Activated naive CD8-positive, alpha-beta T cell treated with anti-CD3 and anti-CD28 coated beads, Interleukin-2, amount 50 U/mL, for 16 hours (primary cell): ENCODE measurements at places on chromosomes 11 and 22.
A peak's percentile ranks its signal among the peaks of the same experiment; 100 is the strongest.

DNA sequence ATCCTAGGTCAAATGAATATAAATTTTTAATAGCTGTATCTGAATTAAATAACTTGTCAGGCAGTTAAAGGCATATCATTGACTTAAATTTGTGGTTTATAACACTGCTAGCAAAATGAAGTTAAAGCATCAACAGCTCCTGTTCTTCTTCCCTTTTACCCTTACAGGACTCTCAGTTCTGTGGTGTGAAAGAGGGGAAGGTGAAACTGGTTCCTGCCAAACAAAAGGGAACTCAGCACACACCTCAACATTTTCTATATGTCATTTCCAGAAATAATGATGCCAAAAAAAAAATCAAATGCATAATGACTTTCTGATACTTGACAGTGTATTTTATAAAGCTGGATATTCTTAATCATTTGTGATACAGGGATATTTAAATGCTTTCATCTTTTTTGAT, 21.2 kb downstream of the ARL14EP start:
- no peak for DNase-seq

GRCh38 chr11:7524462-7525235, 10.8 kb downstream of the PPFIBP2 start:
- DNase-seq = no peak

- DNase-seq = no peak
Observed at GRCh38 chr11:100574894-100575769, 112.0 kb upstream of the ARHGAP42 start.

DNA sequence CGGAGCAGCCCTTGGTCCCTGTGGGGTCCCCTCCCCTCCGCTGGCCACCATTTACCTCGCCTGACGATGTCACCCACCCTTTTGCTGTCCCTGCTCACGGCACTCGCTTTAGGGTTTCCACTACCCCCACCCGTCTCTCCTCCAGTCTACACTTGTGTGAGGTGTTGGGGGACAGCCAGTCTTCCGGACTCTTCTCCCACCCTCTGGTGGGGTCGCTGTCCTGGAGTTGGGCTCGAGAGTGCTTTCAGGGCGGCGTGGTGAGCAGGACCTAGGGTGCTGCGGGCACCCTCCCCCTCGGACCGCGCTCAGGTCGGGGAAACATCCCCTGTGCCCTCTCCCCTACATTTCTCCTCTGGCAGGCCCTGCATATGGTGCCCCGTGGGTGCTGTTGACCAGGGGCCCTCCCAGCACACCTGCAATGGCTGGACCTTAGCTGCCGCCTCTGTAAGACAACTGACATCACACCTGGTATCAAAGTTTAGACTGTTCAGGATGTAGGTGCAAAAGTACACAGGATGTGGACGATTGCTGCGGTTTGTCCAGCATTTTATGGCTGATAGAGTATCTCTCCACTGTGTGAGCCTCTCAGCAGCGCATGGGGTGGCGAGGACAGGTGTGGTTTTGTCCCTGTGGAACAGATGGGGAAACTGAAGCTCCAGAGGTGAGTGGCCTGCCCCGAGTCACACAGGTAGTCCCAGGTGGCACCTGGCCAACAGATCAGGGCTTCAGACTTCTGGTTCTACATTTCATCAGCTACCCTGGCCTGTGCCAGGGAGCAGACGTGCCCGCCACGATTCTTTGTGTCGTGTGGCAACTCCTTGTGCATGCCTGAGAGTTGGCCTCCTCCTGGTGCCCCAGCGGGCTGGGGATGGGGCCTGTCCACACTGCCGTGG, 1.2 kb downstream of the GRK2 start:
- no peak for DNase-seq

DNA sequence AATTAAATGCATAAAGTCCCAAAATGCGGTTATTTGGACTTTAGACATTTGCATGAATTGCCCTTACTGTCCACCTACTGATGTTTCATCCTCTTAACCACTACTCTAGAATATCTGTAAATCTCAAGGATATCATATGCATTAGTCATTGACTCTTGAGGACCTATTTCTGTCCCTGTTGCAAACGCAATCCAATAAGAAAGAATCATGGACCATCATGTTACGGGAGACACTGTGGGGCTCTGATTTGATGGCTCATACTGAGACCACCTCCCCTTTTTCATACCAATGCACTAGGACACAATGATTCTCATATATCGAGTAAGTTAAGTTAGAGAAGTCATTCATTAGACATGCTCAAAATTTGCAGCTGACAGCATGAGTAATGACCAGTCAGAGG, 14.4 kb downstream of the POU2AF2 start:
- no peak for DNase-seq

DNA sequence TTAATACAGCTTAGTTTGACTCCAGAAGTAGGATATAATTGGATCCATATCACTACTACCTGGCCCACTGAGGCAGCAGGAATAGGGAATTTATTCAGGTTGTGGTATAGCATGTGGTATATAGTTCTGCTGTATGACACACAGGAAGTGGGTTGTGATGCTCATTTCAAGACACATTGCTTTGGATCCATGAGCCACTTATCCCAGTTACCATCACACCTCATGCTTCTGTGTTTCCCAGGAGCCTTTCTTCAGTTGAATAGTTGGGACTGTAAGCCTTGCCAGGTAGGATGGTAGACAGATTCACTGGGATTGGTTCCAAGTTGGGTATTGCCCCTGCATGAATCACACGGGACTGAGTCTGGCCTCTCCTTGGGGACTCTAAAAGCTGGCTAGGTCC, 9.9 kb upstream of the SLC37A2 start:
- no peak for DNase-seq

GRCh38 chr11:112627588-112628045, 333.6 kb upstream of the NCAM1 start:
- no peak for DNase-seq

- no peak for DNase-seq
Observed at GRCh38 chr22:36356708-36357624, 30.8 kb downstream of the MYH9 start.

GRCh38 chr11:27280140-27280539, 82.9 kb downstream of the CCDC34 start:
- no peak for DNase-seq

- DNase-seq = no peak
Observed at GRCh38 chr22:29626497-29627195, 23.2 kb downstream of the NF2 start.

GRCh38 chr11:80462211-80462610, 1021.4 kb upstream of the TENM4 start:
- no peak for DNase-seq

DNA sequence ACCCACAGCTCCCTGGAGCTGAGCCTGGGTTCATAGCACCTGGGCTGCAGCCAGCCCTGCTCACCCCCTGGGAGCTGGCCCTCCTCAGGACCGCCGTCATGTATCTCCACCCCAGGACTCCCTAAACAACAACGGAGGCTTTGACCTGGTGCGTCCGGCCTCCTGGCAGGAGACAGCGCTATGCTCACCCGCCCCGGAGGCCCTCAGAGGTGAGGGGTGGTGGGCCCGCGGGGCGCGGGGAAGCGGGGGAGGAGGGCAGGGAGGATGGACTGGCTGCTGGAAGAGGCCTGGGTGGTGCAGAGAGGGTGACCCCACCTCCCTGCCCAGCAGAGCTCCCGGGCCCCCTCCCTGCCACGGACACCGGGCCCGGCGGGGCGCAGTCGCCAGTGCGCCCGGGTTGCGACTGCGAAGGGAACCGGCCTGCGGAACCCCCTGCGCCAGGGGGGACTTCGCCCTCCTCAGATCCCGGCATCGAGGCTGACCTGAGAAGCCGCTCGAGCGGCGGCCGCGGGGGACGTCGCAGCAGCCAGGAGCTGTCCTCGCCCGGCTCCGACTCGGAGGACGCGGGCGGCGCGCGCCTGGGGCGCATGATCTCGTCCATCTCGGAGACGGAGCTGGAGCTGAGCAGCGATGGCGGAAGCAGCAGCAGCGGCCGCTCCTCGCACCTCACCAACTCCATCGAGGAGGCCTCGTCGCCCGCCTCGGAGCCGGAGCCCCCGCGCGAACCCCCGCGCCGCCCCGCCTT, 3.1 kb downstream of the MAPK8IP2 start:
- no peak for DNase-seq

DNA sequence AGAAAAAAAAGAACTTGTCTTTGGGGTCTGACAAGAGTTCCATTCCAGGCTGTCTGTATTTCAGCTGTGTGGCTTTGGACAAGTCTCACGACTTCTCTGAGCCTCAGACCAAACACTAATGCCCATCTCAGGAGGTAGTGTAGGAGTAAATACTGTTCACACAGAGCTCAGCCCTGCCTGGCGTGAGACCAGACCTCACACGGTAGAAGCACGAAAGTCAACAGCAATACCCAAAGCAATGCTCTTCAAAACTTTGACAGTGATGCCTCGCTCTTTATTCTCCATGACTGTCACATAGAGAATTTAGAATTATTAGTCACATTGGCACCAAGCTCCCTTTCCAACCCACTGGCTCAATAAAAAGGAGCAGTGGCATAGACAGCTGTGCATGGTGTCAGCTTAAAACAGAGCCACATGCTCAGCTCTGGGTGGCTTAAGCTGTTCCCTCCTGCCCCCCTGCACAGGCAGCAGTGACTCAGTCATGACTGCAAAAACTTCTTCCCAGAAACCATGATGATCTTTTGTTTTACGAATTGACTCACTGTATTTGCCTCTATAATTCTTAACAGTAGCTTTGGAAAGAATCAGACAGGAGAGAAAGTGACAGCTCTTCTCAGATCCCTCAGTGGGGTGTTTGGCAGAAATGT, 74.0 kb upstream of the PHF21B start:
- no peak for DNase-seq

GRCh38 chr11:126405374-126405773, 49.9 kb downstream of the ST3GAL4 start:
- no peak for DNase-seq

GRCh38 chr22:41940832-41941765, 5.9 kb downstream of the CENPM start:
- peak; percentile 70 for DNase-seq
